H1 (cell line): ENCODE measurements at places on chromosomes 16 and 17.

DNA sequence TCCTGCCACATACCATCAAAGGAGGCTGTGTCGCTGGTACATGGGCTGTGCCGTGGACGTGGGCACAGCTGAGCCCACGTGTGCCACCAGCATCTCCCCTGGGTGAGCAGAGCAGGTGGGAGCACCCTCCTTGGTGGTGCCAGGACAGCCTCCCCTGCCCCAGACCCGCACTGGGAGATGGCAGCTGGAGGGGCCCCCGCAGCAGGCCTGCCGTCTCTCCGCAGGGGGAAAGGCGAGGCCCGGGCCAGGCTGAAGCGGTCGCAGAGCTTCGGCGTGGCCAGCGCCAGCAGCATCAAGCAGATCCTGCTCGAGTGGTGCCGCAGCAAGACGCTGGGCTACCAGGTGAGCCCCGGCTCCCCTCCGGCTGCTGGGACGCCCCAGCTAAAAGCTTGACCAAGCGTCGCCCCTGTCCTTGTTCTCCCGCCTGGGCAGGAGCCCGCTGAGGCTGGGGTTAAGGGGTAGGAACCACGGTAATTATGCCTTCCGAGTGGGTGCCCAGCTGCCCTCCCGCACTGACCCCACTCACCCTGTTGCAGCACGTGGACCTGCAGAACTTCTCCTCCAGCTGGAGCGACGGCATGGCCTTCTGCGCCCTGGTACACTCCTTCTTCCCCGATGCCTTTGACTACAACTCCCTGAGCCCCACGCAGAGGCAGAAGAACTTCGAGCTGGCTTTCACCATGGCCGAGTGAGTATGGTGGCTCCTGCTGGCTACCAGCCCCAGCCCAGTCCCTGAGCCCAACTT, 12.5 kb downstream of the SMTNL2 start:
- no peak for DNase-seq

GRCh38 chr17:36691606-36692005, 90.2 kb downstream of the MRM1 start:
- DNase-seq, result no peak

DNA sequence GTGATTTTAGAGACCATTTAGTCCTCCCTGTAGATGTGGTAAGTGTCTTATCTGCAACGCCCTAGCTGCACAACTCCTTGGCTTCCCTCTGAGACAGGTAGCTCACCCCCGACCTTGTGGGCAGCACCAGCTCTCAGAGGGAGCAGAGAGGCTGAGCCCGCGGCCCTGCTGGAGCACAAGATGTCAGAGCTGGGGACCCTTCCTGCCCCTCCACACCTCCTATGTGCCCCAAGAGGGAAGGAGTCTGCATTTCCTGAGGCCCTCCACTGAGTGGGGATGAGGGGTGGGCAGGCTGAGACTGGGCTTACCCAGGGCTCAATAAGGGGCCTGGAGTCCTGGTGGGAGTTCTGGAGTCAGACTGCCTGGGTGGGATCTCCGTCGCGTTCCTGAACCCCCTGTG, 12.2 kb upstream of the ADGRG1 start:
- peak; percentile 26 for DNase-seq

- no peak for DNase-seq
Observed at GRCh38 chr16:2497695-2498484, 15.9 kb upstream of the ATP6V0C start.

DNA sequence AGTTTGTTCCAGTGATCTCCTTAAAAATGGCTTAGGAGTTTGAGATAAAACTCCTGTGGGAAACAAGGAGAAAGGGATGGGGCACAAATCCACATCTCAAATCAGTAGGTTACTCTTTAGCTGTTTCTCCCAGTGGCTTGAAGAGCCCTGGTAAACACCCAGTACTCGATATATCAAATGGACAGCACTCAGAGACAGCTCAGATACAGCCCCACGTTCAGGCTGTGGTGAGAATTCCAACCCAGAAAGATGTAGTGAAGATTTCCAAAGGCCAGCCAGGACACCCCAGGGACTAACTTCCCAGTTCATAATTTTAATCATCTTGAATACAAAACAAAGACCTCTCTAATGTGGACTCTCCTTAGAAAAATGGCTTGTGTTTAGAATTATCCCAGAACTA, 6.4 kb upstream of the VEZF1 start:
- no peak for DNase-seq

- no peak for DNase-seq
Observed at GRCh38 chr16:70522216-70523075, 908 bp downstream of the COG4 start.

- DNase-seq, result no peak
Observed at GRCh38 chr17:9768381-9768934, 22.9 kb downstream of the DHRS7C start.

- DNase-seq, result peak; percentile 45
Observed at GRCh38 chr16:89194340-89195311, 5.7 kb downstream of the SLC22A31 start.
